ENCODE measurements at places on chromosomes 5 and 9. TPM values are rescaled to one million over a fixed set of nuclear protein-coding genes. Genes with fewer than 3 reads are reported as not detected.

DNA sequence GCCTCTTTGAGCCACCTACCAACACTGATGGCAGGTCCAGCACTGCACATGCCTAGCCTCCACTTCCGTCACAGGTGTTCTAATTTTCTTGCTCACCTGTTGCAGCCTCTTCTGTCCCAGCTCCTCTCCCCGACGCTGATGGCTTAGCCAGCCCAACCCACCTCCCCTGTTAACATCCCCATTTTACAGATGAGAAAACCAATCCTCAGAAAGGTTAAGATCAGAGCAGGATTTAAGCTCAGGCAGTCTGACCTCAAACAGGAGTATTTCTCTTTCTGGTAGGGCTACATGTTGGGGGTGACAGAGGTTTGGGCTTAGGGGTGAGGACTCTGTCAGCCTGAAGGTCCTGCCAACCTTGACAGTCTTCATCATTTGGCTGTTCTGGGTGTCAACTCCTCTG, 74.5 kb upstream of the PITX1 start:
- DNase-seq: no peak

GRCh38 chr5:126450346-126450745, 27.1 kb downstream of the GRAMD2B start:
- no peak for DNase-seq

- peak; percentile 67 for DNase-seq
These were observed 242.4 kb downstream of the EFNA5 start for GRCh38 chr5:107428303-107428813.

DNA sequence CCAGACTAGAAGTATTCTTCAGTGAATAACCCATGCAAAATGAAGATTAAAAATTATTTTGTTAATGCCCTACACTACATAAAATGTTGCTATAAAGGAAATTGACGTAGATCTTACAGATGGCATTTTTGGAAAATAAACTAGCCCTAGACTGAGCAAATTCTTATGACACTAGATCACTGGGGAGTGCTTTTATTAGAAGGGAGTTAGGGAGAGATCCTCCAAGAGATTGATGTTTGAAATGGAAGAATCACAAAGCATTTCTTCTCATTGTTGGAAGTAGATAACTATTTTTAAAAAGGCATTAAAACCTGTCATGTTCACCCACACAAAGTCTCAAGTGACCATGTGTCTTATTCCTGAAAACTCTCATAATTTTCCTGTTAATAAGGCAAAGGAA, 351.1 kb upstream of the TLE4 start:
- DNase-seq: no peak

GRCh38 chr5:177189416-177189815, 55.8 kb downstream of the NSD1 start:
- no peak for DNase-seq

GRCh38 chr9:126763130-126763764, 41.6 kb upstream of the ZBTB43 start:
- DNase-seq: no peak

DNA sequence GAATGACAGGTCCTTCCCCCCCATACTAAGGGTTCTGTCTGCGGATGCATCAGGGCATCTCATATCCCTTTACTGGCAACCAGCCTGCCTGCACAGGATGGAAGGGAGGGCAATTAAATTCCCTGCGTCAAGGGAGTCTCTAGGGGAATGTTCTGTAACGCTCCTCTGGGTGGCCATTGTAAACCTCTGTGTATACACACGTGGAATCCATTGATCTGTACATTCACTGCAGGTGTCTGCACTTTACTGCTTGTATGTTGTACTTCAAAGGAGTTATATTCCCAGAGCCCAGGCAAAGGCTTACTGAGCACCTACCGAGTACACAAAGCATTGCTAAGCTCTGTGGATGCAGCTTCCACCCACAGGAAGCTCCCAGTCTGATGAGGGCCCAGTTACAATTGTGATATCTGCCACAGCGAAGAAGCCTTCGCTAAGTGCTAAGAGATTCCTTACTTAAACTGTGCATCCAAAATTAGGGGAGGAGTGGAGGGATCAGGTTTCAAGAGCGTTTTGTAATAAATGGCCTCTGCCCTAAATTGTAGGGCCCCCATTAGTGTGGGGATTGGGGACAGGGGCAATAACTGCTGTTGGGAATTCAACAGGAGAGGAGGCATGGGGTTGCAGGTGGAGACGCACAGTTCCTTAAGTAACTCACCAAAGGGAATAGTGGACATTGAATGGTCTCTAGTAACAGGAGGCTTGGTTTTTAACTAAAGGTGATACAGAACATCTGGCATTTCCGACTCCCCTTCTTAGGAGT, 1.5 kb upstream of the RETREG1 start:
- no peak for DNase-seq

RABEPK gene
- 17.8 TPM for total RNA-seq

FLT4 gene
- 42.1 TPM for total RNA-seq

SURF1 gene
- 14.2 TPM for total RNA-seq

DNAH5 gene
- 29.7 TPM for total RNA-seq

CDKN2B gene
- total RNA-seq: 5.5 TPM

ANKRA2 gene
- 15.6 TPM for total RNA-seq
